ENCODE measurements at places on chromosomes 1 and 21. TPM values are rescaled to one million over a fixed set of nuclear protein-coding genes. Genes with fewer than 3 reads are reported as not detected.

- no peak overlapping the region for H3K27ac ChIP-seq
- DNase-seq = no peak
- peaks cover 3% of the 10 kb centered on the region for H3K27me3 ChIP-seq
These were observed 101.7 kb downstream of the KIF26B start for GRCh38 chr1:245256528-245256927.

DNA sequence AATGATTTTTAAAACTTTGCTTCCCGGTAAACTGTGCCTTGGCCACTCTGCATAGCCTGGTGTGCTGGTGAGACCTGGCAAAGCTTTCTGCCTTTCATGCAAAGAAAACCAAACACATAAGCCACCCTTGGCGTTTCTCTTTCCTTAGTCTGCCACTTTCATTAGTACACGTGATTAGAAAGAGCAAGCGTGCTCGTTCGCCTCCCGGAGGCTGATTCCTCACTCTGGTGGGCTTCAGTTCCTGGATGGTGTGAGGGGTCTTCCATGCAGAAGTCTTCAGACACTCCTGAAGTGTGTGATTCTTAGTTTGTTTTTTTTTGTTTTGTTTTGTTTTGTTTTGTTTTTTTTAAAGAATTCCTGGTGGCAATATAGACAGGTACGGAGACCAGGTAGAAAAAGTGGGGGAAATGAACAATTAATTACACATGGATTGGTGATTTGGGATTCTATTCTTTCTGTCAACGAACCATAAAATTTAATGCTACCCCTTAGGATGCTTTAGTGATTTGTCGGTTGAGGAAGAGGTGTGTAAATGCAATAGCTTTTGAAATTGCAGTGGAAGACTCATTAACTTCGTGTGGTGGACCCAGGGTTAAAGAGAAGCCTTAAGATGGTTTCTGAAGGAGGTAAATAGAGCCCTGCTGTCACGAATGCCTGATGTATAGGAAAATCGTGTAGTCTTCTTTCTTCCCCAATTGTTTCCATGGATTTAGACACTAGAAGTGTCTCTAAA, 2.1 kb downstream of the GALNT2 start:
- H3K27ac ChIP-seq = peak overlapping the region; percentile 70
- H3K27me3 ChIP-seq = no peaks in the 10 kb centered on the region
- DNase-seq = peak; percentile 37
- H3K36me3 ChIP-seq = peaks cover 4% of the 10 kb centered on the region
- peaks cover 63% of the 10 kb centered on the region for H3K4me1 ChIP-seq

DNA sequence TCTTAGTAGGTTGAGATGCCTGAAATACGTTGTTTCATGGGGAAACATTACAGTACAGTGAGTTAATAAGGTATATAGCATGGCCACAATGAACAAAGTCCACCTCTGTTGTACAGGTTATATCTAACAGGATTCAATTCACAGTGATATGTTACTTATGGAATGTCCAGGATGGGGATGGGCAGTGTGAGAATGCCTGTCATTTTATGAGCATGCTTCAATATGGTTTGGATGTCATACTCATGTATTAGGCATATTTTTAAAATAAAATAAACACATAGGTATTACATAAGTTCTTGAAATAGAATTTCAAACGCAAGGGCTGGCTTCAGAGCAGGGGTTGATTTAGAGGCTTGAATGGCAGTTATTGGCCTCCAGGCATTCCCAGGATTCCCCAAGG, 6.1 kb upstream of the PHLDA3 start:
- H3K4me1 ChIP-seq = no peaks in the 10 kb centered on the region
- H3K4me3 ChIP-seq = no peak overlapping the region
- H3K36me3 ChIP-seq = no peaks in the 10 kb centered on the region
- no peak overlapping the region for H3K27ac ChIP-seq

Gene OLIG2
- total RNA-seq = not detected

- H3K36me3 ChIP-seq = peaks cover 42% of the 10 kb centered on the region
- H3K4me1 ChIP-seq = peaks cover 31% of the 10 kb centered on the region
- H3K27ac ChIP-seq = peak overlapping the region; percentile 77
- H3K27me3 ChIP-seq = no peaks in the 10 kb centered on the region
- no peak for DNase-seq
These were observed 8.0 kb downstream of the NOL9 start for GRCh38 chr1:6546326-6546725.

GRCh38 chr21:41603476-41603875, 95.5 kb upstream of the TMPRSS2 start:
- H3K4me1 ChIP-seq = no peaks in the 10 kb centered on the region
- no peak overlapping the region for H3K27ac ChIP-seq
- no peak for DNase-seq
- no peaks in the 10 kb centered on the region for H3K36me3 ChIP-seq

DNA sequence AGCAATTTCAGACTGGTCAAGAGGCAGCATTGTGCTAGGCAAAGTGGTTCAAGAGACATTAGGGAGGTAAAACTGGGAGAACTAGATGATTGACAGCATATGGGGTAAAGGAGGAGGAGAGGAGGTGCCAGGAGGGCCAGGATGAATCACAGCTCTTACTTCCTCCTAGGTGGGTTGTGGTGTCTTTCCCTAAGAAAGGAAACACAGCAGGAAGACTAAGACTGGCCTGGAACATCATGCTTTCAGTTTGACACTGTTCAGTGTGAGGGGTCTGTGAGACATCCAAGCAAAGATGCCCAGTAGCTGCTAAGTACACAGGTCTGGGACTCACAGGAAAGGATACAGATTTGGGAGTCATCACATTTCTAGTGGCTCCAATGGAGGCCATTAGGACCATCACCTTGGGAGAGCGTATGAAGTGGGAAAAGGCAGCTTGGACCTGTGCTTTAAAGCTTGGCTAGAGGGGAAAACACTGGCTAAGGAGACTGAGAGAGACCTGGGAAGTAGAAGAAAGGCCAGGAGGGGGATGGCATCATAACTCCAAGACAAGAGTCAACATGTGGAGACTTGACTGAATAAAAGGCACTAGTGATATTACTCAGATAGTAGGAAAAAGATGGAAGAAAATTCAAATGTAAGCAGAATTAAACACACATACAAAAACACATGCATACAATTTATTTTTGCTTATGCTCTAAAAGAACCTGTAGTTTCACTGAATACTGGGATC, 17.3 kb downstream of the CD58 start:
- DNase-seq = no peak

DNA sequence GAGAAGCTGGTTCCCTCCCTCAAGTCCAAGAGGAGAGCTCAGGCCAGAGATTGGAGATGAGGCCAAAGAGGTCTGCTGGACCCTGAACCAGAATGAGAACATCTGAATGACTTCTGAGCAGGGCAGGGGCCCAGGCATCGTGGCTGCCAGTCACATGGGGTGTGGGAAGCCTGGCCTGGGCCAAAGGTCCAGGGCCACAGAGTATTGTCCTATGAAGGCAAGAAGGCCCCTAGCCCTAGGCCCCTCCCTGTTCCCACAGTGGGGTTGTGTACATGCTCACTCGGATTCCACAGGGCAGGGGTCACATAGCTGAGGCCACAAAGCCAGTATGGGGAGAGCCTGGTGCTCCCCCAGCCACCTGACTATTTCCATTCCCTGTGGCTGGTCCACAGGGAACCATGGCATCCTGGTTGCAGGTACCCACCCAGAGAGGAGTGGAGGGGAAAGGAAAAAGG, 18.5 kb upstream of the SLC1A7 start:
- no peak for DNase-seq
- no peaks in the 10 kb centered on the region for H3K36me3 ChIP-seq
- H3K4me3 ChIP-seq = no peak overlapping the region
- H3K4me1 ChIP-seq = no peaks in the 10 kb centered on the region
- H3K27ac ChIP-seq = no peak overlapping the region

Gene PADI3
- total RNA-seq = not detected

DNA sequence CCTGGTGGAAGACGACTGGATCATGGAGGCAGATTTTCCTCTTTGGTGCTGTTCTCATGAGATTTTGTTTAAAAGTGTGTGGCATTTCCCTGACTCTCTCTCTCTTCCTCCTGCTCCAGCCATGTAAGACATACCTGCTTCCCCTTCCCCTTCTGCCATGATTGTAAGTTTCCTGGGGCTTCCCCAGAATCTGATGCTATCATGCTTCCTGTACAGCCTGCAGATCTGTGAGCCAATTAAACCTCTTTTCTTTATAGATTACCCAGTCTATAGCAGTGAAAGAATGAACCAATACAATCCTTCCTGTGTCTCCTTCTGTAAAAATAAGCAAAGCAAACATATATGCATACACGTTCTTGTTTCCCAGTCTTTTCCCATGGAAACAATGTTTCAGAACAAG, 273.2 kb downstream of the DYRK1A start:
- DNase-seq = no peak
- H3K27me3 ChIP-seq = peaks cover 21% of the 10 kb centered on the region
- no peak overlapping the region for H3K27ac ChIP-seq
- peaks cover 2% of the 10 kb centered on the region for H3K4me1 ChIP-seq
- no peak overlapping the region for H3K4me3 ChIP-seq

GRCh38 chr1:46301406-46301807, 2.0 kb downstream of the LRRC41 start:
- H3K27me3 ChIP-seq = no peaks in the 10 kb centered on the region
- DNase-seq = no peak
- peak overlapping the region; percentile 98 for H3K4me3 ChIP-seq
- H3K36me3 ChIP-seq = peaks cover 30% of the 10 kb centered on the region
- H3K4me1 ChIP-seq = peaks cover 32% of the 10 kb centered on the region

DNA sequence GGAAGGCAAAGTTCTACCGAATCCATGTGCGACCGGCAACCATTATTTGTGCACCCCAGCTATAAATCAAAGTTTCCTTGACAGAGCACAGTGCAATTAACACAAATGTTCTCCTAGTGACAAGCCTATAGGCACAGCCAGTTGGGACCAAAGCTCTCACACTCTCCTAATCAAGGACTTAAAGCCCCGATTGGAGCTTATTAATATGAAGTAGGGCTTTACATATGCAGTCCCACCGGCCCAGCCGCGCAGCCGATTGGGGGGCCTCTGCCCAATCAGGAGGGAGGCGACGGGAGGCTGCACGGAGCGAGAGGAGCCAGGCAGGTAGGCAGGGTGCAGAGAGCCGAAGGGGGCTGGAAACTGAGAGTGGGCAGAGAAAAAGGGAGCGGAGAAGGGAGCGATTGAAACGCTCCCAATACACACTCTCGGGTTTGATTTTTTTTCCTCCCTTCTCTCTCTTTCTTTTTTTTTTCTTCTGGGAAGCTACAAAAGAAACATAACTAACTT, at the start of gene ESRRG:
Gene ESRRG (minus strand): TSS at position 156 of the 507 bp plus-strand sequence. CDS start 130 bp downstream, at position 26.
- peaks cover 2% of the 10 kb centered on the region for H3K4me1 ChIP-seq
- H3K27me3 ChIP-seq = peaks cover 18% of the 10 kb centered on the region
- no peak within 1 kb of the TSS for H3K4me3 ChIP-seq
- no peaks in the 10 kb centered on the region for H3K36me3 ChIP-seq
- no peak within 1 kb of the TSS for H3K27ac ChIP-seq
- peak; percentile 3 for DNase-seq

DNA sequence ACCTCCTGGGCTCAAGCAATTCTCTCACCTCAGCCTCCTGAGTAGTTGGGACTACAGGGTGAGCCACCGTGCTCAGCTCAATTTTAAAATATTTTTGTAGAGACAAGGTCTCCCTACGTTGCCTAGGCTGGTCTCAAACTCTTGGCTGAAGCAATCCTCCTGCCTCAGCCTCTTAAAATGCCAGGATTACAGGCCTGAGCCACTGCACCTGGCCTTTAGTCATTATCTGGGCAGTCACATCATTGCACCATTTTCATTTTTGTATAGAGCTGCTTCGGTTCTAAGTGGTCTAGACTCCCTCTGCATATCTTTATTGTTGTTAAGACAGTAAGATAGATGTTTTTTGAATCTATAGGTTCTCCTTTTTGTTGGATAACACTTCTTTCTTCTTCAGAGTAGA, 39.9 kb downstream of the ATF3 start:
- peaks cover under 1% of the 10 kb centered on the region for H3K27me3 ChIP-seq
- DNase-seq = no peak
- no peak overlapping the region for H3K27ac ChIP-seq
- no peak overlapping the region for H3K4me3 ChIP-seq
- no peaks in the 10 kb centered on the region for H3K4me1 ChIP-seq

DNA sequence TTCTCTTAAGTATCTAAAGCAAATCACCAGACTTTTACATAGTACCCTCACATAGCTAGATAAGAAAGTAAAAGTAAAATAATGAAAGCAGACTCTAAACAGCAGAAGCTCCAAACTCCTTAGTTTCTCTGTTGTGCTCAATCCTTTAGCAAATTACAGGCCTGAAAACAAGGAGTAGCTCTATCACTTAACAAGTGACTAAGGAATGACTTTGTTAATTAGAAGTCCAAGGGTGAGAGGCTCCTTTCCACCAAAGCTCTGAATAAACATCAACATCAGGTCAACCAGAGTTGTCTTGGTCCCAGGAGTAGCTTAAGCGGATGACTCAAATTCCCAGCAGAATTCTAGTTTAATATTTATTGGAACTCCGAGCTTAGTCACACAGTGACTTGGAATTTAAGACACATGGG, 5.9 kb downstream of the NRIP1 start:
- peaks cover 75% of the 10 kb centered on the region for H3K4me1 ChIP-seq
- peak overlapping the region; percentile 70 for H3K27ac ChIP-seq
- no peaks in the 10 kb centered on the region for H3K36me3 ChIP-seq
- H3K27me3 ChIP-seq = no peaks in the 10 kb centered on the region
- H3K4me3 ChIP-seq = peak overlapping the region; percentile 65

All from activated naive CD4-positive, alpha-beta T cell treated with anti-CD3 and anti-CD28 coated beads for 36 hours (primary cell).